ENCODE measurements at places on chromosomes 2 and 18.
A peak's percentile ranks its signal among the peaks of the same experiment; 100 is the strongest.

DNA sequence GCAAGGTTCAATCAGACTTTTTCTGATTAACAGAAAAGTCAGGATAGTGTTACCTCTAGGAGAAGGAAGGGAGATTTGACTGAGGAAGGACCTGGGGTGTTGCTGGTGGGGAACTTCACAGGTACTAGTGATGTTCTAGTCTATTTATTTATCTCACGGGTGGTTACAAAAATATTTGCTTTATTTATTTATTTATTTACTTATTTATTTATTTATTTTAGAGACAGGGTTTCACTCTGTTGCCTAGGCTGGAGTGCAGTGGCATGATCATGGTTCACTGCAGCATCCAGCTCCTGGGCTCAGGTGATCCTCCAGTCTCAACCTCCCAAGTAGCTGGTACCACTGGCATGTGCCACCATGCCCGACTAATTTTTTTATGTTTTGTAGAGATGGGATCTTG is 105.4 kb downstream of the MCFD2 start:
- DNase-seq: no peak

GRCh38 chr18:22439447-22439846 is 21.7 kb upstream of the CTAGE1 start:
- DNase-seq: no peak

GRCh38 chr18:60090170-60090569 is 190.4 kb downstream of the PMAIP1 start:
- DNase-seq: no peak

GRCh38 chr18:23857164-23857552 is 157.4 kb upstream of the TTC39C start:
- DNase-seq: no peak

- DNase-seq: no peak
Observed at GRCh38 chr18:37709740-37710139, 144.1 kb upstream of the CELF4 start.

- DNase-seq: no peak
Observed at GRCh38 chr18:32618546-32618945, 147.9 kb upstream of the GAREM1 start.

DNA sequence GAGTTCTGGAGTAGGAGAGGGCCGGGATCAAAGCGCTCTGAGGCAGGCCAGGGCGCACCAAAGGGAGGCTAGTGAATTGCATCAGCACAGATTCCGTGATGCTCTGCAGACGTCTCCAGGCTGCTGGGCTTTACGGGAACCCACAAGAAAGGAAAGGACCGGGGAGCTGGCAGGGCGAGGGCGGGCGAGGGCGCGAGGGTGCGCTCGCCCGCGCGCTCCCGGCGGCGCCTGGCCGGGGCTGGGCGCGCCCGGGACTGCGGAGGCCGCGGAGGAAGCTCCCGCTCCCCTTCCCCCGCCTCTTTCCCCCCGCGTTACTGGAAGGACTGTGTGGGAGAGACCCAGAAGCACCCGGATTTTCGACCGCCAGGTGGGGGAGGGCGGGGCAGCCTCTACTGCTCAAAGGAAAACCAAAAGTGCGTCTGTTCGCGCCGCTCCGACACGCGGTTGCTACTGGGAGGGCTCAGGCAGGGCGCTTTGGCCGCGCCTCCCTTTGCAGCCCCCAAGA is 2.4 kb upstream of the FOSL2 start:
- peak; percentile 97 for DNase-seq

DNA sequence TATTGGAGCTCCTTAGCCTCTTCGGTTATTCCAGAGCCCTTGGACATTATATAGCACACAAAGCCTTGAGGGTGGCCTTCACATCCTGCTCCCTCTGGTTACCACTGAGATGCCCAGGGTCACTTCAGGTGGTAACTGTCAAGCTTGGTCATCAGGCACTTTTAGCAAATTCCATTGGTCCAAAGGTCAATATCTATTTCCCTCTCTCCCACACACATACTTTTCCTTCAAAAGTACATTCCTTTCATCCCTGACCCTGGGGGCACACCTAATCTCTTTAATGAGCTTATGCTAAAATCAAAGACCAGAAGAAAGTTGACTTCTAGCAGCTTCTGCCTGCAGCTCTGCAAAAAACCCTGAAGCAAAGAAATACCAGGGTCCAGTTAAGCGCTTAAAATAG is 172.0 kb upstream of the NRP2 start:
- no peak for DNase-seq

DNA sequence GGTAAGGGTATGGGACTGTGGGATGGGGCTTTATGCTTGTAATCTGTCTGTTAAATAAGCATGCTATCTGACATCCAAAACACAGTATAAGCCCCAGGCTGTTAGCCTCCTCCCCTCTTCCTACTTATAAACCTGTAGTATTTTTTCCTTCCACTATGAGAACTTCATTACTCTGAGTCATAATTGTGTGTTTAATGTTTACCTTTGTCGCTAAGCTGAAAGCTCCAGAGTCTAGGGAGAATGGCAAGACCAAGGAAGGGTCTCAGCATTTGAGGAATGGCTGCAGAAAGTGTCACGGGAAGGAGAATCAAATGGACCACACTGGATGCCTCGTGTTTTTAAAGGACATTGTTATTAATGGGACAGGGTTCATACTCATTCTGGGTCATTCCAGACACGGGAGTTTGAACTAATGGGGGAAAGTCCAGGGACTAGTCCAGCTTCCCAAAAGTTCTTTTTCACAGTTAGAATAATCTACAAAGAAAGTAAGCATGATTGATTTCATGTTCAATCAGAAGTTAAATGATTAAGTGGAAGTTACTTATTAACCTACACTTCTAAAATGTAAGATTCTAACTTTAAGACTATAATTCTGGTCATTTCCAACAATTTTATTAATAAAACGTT is 292.2 kb downstream of the AFF3 start:
- DNase-seq: no peak

DNA sequence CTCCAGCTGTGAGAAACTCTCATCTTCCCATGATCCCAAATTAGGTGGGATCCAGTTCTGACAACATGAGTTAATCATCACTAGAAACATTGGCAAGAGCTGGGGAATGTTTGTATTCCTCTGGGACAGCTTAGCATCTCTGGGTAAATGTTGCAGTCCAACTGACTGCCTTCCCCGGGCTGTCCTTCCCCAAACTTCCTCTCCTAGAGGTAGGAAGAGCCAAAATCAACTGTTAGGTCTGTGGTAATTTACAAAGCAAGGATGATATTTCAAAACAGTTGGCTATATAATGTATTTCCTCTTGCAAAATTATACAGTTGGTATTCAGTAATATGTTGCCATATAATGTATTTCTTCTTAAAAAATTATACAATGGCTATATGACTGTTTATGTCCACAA is 148.5 kb downstream of the MGAT5 start:
- peak; percentile 76 for DNase-seq

DNA sequence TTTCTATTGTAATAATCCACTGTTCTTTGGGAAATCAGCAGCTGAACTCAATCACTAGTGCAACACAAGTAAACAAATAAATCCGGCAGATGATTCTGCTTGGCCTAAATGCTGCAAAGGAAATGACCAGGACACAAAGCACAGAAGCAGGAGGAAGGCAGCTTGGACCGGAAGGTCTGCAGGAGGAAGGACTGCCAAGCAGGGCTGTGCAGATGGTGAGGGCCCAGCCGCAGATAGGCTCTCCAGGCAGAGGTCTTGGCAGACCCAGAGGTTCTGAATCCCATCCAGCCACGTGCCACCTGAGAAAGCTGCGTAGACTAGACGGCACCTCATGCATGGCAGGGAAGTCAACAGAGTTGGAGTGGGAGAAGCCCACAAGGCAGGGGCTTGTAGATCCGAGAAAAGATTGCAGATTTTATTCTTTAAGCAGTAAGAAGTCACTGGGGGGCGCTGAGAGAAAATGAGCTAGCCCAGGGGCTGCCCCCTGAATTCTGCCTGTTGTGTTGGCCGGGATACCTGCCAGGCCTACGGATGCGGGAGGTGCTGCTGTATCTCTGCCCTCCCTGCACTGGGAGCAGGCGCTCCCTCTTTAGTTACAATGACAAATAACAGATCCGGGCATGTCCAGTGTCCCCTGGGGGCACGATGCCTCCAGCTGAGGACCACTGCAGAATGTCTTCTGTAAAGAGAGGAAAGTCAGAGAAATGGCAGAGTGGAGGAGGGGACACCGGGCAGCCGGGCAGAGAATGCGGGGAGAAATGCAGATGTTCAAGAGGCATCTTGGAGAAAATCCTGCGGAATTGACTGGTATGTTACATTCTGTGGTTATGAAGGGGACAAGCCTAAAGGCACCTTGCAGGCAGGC is 153.5 kb downstream of the PXDN start:
- no peak for DNase-seq

- DNase-seq: no peak
Observed at GRCh38 chr2:69298862-69299261, 88.2 kb downstream of the GFPT1 start.

- no peak for DNase-seq
Observed at GRCh38 chr2:9364791-9365497, 58.4 kb downstream of the ITGB1BP1 start.

DNA sequence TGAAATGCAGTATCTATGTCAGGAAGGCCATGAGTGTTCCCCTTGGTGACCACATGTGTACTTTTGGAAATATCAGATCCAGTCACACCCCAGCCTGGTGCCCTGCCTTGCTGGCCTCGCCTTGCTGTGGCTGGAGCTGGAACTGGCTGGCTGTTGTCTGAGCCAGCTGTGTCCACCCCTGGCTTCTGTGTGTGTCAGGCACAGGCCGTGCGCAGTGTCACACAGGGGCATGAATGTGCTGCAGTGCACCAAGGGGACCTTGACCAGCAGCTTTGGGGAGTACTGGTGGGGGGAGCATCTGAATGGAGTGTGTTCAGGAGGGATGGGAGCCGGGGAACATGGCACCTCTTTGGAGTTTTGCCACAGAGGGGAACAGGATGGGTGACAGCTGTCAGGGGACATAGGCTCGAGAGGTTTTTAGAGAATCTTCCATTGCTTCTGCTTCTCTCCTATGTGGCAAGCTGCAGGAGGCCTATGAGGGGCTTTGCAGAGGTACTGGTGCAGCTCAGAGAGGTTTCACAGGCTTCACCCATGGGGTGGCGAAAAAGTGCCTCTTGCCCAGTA is 44.7 kb upstream of the FAHD2A start:
- DNase-seq: peak; percentile 36

- peak; percentile 75 for DNase-seq
Observed at GRCh38 chr2:42048299-42049220, 739 bp downstream of the PKDCC start.

GRCh38 chr2:72951303-72952095 is 34.2 kb downstream of the EMX1 start:
- DNase-seq: no peak

DNA sequence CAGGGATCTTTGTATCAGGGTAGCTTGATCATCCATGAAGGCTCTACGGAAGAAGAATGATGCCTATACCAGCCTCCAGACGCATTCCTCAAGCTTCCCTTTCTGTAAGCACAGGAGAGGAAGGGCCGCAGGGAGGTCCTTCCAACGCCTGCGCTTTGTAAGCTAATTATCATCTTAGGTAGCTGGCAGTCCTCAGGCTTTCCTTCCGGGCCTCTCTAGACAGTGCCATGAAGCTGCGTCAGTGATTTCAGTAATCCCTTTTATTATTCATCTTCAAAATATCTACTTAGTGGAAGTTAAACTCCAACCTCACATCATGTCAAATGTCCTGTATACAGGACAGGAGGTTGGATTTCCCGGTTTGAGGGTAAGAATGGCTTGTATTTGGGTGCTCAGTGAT is 92.3 kb downstream of the ETAA1 start:
- DNase-seq: no peak

DNA sequence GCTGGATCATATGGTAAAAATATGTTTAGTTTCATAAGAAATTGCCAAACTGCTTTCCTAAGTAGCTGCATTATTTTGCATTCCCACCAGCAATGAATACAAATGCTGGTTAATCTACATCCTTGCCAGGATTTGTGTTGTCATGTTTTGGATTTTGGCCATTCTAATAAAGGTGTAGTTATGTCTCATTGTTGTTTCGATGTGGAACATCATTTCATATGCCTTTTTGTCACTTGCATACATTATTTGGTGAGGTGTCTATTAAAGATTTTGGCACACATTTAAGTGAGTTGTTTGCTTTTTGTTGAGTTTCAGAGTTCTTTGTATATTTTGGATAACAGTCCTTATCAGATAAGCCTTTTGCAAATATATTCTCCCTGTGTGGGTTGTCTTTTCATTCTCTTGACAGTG is 299.2 kb upstream of the TFPI start:
- no peak for DNase-seq

- no peak for DNase-seq
Observed at GRCh38 chr2:108570416-108570815, 36.1 kb downstream of the LIMS1 start.

- DNase-seq: no peak
Observed at GRCh38 chr2:219555956-219556355, 12.1 kb downstream of the TMEM198 start.

DNA sequence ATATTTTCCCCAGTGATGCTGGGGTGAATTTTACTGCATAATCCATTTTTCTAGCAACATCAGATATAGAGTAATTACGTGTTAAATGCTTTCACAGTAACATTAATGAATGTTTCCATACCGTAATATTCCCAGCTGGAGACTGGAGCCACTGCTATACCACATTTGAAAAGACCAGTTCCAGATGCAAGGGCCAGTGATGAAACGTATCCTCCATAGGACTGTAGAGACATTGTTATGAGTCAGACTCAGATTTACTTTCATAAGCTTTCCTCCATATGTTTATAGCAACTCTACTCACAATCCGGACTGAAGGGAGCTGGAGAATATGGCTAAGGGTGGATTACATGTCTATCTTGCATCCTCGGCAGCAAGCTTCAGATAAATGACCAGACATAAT is 22.7 kb upstream of the GCG start:
- no peak for DNase-seq

DNA sequence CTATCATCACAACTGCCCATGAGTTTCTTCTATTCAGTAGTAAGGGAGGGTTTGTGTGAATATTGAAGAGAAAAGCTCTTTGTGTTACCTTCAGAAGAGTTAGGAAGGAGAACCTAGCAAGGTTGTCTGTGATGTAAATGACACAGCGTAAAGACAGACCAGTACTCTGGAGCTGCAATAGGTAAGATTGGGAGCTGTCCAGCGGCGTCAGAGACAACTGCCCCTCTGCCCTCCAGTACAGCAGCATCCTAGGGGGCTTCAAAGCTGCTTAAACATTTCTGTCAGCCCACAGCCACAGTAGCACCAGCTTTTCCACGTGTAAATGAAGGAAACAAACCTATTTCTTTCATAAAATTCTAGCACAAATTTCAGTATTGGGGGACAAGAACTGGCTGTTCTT is 34.5 kb downstream of the NYAP2 start:
- DNase-seq: no peak

Measured in sigmoid colon (tissue), 7 donors.